ENCODE measurements at places on chromosomes 5 and 9.

DNA sequence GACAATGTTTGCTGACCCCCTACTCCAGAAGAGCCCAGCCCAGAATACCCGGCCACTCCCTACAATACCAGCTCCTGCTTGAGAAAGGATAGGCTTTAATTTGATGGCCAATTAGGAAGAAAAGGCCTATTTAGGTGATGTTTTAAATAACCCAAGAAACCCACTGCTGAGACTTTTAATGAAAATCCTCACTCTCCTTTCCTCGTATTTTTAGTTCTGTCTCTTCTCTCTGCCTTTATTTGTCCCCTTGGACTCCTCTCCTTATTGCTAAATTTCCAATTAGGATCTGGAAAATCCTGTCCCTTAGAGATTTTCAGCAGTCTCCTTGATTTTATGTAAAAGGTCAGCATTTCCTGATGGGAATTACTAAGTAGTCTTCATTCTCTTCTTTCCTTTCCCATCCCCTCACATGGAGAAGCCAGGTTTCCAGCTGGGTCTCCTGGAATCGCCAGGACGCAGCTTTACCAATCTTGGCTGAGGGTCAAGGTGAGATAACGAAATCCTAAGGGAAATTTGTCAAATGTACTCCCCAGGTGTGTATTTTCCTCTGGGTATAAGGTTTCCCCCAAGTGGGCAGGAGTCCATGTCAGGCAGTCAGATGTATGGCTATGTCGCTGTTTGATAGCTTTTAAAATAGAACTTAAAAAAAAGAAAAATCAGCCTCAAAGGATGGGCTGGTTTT, 11.7 kb downstream of the STC2 start:
- DNase-seq: no peak

DNA sequence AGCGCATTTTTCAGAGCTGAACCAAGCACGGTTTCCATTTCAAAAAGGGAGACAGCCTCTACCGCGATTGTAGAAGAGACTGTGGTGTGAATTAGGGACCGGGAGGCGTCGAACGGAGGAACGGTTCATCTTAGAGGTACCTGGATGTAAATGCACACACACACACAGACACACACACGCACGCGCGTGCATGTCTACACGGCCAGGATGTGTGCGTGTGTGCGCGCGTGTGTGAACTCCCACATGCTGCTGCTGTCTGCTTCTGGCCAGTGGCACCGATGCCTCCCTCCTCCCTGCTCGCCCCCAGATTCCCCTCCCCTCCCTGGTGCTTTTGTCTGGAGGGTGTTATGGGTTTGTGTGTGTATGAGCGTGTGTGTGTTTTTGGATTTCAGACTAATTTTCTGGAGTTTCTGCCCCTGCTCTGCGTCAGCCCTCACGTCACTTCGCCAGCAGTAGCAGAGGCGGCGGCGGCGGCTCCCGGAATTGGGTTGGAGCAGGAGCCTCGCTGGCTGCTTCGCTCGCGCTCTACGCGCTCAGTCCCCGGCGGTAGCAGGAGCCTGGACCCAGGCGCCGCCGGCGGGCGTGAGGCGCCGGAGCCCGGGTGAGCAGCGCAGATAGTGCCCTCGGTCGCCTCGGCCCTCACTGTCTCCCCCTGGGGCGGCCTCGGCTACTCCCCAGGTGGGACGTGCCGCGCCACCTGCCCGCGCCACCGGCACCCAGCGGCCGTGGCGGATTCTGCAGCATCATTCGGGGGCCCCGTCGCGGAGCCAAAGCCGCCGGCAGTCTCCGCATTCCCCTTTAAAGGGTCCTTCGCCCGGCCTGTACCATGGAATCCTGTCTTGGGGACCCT, at the start of gene NTRK2:
NTRK2 (plus strand) TSS at position 442 of the 850 bp plus-strand sequence. CDS start 1,020 bp downstream, outside the sequence.
- DNase-seq: no peak

DNA sequence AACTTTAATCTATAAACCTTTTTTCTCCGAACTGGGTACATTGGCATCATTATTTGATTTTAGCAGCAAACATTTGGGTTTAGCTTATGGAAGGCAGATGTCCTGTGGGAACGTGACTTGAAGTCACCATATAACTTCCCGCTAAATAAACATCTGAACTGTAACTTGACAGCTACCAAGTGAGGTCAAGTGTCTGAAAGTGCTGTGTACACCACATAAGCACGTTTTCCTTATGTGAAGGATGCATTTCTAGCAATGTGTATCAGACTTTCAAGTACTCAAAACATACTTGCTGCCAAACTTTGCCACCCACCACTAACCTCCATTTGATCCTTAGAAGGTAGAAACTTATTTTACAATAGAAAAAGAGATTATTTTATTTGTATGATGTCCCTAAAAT, 35.7 kb downstream of the SLC1A3 start:
- no peak for DNase-seq

GRCh38 chr5:161513942-161514341, 32.6 kb downstream of the GABRB2 start:
- no peak for DNase-seq

DNA sequence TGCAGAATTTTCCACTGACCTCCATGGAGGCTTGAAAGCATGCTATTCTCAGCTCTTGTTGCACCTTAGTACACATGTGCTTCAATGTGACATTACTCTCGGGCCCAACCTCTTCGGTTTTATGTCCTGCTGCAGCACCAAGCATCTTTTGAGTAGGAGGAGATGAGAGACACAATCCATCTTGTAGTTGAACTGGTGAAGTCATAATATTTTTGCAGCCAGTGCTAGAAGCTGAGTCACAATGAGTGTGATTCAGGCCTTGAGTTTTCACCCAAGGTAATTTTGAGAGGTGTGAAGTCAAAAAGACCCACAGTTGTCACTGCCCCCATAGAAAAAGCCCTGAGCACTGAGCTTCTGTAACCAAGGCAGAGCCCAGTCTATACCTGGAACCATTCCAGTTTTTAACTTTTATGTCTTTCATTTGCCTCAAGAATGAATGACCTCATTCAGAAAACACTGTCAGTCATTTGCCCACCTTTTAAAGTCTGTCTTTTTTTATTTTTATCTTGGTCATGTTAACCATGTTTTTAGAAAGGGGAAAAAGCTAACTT, 117.7 kb downstream of the ZNF462 start:
- DNase-seq: no peak

GRCh38 chr5:150559088-150559487, 51.2 kb downstream of the NDST1 start:
- DNase-seq: no peak

GRCh38 chr5:93674138-93674537, 67.3 kb downstream of the POU5F2 start:
- no peak for DNase-seq
